Kasumi-1 (cell line): ENCODE measurements at places on chromosomes 16 and 17.

DNA sequence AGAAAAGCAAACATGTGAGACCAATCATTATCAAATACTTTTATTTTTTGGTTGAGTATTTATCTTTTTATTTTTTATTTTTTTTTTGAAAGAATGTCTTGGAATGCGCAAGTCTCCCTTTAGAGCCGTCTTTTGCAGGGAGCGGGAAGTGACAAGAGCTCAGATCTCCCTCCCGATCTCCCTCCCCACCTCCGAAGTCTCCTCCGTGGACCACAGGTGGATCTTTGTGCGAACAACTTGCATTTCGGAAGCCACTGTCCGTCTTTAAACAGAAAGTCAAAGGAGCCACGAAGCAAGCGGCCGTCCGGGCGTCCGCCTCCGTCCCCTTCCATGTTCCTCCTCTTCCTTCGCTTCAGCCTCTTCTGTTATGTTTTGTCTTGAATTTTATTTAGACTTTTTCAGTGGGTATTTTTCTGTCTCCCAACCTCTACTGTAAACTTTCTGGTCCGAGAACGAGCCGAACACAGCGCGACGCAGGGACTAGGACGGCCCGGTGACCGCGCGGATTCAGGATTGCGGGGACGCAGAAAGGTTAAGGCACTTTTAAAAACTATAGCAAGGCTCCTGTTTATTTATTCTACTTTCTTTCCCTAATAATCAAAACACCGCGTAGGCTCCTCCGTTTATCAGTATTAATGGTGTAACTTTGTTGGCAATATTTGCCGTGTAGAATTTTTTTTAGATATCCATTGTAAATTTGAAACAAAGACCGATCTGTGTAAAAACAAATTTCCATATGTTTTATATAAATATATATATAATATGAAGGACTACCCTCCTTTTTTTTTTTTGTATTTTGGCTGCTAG is 3.3 kb downstream of the FOXF1 start:
- DNase-seq, result no peak

- no peak for DNase-seq
These were observed 925 bp downstream of the ZNF689 start for GRCh38 chr16:30609002-30609925.

- DNase-seq, result no peak
These were observed 187.4 kb upstream of the CACNG5 start for GRCh38 chr17:66647391-66647983.

DNA sequence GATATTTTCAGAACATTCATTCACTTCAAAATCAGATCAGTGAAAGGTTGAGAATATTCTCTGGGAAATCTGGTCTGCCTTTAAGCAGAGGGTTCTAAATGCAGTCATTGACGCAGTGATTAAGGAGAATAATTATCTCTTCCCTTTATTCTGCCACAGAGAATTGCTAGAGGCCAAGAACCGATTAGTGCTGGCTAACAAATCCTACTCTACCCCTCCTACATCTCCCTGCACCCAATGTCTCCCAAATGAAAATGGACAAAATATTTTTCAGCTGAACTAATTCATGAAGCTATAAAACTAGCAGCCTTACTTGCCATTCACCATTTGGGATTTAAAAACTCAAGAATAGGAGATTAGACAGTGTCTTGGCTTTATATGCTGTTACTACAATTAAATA is 185.5 kb upstream of the SOX9 start:
- DNase-seq, result no peak

GRCh38 chr17:72466199-72466598 is 345.4 kb downstream of the SOX9 start:
- DNase-seq, result no peak

DNA sequence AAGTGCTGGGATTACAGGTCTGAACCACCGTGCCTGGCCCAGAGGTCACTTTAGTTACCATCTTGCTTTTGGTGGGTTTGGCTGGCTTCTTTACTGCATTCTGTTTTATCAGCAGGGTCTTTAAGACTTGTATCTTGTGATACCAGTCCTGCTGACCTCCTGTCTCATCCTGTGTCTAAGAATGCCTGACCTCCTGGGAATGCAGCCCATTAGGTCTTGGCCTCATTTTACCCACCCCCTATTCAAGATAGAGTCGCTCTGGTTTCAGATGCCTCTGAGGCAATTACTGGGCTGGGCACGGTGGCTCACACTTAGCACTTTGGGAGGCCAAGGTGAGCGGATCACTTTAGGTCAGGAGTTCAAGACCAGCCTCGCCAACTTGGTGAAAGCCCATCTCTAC is 63.8 kb downstream of the MFSD11 start:
- no peak for DNase-seq

- DNase-seq, result no peak
These were observed 281.3 kb upstream of the TNRC6C start for GRCh38 chr17:77677211-77677610.

GRCh38 chr16:82741073-82741615 is 114.4 kb downstream of the CDH13 start:
- no peak for DNase-seq

DNA sequence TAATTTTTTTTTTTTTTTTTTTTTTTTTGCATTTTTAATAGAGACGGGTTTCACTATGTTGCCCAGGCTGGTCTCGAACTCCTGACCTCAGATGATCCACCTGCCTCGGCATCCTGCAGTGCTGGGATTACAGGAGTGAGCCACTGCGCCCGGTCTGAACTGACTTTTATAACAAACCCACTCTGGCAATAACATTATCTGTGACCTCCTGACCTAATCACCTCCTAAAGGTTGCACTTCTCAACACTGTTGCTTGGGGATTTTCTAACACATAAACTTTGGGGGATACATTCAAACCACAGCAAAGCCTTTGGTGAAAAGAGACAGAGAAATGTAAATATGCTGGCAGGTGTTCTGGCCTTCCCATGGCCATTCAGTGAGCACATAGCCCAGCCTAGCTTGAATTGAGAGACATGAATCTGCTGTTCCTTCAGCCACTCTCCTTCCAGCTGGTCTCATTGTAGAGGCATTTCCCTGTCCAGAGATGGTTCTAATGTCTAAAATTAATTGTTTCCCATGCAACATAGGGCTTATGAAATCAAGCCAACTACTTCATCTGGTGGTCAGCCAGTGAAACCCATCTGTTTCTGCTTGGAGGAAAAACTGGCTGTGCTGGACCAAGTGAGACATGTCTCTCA is 28.3 kb downstream of the LYRM1 start:
- no peak for DNase-seq

DNA sequence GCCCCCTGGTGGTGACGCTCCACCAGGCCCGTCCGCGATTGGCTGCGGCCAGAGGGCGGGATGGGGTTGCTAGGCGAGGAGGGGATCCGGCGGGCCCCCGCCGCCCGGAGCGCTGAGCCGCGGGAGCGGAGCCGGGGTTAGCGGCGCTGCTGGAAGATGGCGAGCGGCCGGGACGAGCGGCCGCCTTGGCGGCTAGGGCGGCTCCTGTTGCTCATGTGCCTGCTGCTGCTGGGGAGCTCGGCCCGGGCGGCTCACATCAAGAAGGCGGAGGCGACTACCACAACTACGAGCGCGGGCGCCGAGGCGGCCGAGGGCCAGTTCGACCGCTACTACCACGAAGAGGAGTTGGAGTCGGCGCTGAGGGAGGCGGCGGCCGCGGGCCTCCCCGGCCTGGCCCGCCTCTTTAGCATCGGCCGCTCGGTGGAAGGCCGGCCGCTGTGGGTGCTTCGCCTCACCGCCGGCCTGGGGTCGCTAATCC is at the start of gene CPD:
Gene CPD, plus strand, starts transcription at position 103 of the 478 bp plus-strand sequence. Its CDS starts 54 bp downstream, at position 157.
- DNase-seq, result peak; percentile 90

DNA sequence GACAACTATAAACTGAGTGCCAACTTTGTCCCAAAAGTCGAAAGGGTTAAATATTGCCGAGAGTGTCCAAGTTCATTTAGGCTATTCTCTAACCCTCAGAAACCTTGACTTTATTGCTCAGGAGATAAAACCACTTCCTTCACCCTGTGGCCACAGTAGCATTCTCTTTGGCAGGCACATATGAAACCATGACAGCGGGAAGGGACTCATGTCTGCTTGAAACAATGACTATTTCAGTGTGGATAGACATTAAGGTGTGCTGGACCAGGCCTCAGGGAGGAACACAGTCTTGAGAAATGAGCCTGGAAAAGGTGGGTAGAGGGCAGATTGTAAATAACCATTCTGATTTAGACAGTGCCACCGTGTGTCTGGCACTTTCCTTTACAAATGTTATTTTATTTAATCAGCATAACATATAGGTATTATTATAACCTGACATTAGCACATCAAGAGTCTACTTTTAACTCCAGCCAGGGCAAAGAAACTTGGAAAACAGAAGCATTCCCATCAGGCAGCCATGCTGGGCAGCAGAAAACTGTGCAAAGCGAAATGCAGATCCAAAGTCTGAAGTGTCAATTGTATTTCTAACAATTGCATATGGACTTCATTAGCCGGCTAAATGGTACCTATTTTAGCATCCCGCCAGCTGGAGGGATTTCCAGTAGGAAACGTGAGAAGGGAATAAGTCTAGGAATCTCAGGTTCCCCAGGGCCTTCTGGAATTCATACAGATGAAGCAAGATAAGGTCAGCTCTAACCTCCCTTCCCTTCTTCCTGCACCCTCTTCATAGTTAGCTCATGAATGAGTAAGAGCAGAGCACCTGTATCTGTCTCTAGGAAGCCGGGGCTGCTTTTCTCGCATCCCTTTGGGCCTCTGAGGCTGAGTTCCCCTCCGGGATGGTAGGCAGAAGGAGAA is 212.8 kb upstream of the ELAC2 start:
- DNase-seq, result no peak

GRCh38 chr17:79800325-79801155 is 3.7 kb upstream of the CBX8 start:
- DNase-seq, result peak; percentile 78

DNA sequence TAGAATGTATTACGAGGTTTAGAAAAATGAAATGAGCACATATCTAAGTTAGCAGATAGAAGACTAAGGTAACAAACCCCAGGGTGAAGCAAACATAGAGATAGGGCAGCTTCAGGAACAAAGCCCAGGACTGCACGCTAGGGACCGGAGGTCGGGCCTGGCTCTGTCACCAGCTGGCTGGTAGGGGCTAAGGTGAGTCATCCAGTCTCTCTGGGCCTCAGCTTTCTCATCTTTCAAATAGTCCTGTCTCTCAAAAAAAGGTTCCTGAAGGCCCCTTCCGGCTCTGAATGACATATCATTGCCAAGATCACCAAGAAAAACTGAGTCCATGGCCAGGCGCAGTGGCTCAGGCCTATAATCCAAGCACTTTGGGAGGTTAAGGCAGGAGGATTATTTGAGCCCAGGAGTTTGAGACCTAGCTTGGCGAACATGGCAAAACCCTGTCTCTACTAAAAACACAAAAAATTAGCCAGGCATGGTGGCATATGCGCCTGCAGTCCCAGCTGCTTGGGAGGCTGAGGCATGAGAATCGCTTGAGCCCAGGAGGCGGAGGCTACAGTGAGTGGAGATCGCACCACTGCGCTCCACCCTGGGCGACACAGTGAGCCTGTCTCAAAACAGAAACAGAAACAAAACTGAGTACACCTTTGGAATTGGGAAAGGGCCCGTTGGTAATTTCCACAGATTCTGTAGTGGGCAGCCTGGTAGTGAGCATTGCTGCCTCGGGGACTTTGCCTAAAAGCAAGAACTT is 26.0 kb downstream of the PKD1L3 start:
- DNase-seq, result no peak

DNA sequence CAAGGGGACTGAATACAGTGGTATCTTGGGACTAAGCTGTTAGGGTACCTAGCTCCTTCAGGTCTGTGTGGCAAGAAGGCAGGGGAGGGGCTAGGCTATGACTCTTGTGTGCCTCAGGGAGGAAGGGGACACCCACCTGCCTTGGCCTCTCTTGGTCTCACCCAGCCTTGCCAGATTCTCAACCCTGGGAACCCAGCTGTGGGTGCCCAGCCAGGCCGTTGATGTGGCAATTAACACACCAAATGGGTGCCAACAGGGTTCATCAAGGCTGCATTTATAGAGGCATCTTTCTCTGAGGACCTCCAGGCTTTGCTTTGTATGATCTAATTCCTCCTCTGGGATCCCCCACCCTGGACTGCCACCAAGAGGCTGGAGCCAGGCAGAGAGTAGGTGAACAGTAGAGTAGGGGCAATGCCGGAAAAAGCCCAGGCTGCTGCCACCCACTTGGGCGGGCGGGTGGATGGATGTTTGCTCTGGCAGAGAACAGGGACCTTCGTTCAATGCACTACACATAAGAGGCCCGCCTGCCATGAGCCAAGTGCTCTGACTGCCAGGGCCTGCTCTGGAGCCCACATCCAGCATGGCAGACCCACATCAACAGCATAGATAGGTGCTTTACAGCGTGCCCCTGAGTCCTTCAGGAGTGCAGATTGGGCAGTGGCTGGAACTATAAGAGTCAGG is 3.2 kb upstream of the ASB16 start:
- DNase-seq, result no peak

DNA sequence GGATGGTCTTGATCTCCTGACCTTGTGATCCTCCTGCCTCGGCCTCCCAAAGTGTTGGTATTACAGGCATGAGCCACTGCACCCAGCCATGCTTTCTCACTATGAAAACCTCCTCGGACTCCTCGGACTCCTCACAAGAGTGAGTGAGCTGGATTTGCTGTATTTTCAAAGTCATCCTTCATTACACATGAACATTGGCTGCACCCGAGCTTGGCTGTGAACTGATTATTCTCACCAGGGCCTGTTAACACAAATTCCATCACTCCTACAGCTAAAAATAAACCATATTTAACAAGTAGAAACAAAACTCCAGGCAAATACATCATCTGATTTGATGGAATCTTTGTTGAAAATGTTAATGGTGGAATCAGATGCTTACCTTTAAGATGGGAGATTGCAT is 50.3 kb downstream of the PITPNC1 start:
- no peak for DNase-seq

DNA sequence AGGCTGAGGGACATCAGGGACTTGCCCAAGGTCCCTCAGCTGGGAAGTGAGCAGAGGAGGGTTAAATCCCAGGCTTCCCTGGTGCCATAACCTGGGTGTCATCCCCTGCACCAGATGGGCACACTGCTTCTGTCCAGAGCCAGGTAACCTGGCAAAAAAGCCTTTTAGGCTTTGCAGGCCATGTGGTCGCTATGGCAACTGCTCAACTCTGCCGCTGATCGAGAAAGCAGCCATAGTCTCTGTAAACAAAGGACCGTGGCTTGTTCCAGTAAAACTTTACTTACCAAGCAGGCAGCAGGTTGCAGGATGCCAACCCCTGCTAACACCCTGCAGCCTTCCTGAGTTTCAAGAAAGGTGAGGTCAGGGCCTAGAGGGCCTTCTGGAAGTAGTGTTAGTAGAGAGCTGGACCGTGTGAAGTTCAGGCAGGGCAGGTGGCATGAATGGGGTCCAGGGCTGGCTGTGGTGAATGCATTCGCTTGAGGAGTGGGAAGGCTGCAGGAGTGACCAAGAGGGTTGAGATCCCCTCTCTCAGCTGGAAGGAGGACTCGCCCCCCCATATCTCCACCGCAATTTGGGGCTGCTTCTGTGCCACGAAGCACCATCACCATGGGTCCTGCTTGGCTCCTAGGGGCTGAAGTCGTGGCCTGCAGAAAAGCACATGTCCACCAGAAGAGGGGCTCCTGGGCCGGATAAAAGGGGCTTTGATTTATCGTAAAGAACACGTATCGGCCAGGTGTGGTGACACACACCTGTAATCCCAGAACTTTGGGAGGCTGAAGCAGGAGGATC is 91.3 kb downstream of the SOCS1 start:
- DNase-seq, result no peak

- no peak for DNase-seq
These were observed 158.4 kb downstream of the CCDC182 start for GRCh38 chr17:57586742-57587141.

- DNase-seq, result no peak
These were observed 10.1 kb downstream of the UBFD1 start for GRCh38 chr16:23567602-23568001.
